ENCODE measurements at places on chromosomes 6 and 20.

- no peak for DNase-seq
Observed at GRCh38 chr6:583116-583515, 73.8 kb downstream of the HUS1B start.

GRCh38 chr6:47059216-47059885 lies 17.2 kb upstream of the ADGRF1 start:
- DNase-seq: no peak

GRCh38 chr20:22425344-22426295 lies 158.8 kb downstream of the FOXA2 start:
- DNase-seq: no peak

GRCh38 chr6:37906121-37906520 lies 86.6 kb downstream of the ZFAND3 start:
- DNase-seq: no peak

- DNase-seq: no peak
Observed at GRCh38 chr20:10653599-10654249, 20.1 kb downstream of the JAG1 start.

- DNase-seq: no peak
Observed at GRCh38 chr6:150656156-150656555, 56.5 kb downstream of the PLEKHG1 start.
